ENCODE measurements at places on chromosomes 7 and 10. TPM values are rescaled to one million over a fixed set of nuclear protein-coding genes. Genes with fewer than 3 reads are reported as not detected.

GRCh38 chr7:135186261-135186540 is 15.7 kb upstream of the CYREN start:
- DNase-seq = no peak

DNA sequence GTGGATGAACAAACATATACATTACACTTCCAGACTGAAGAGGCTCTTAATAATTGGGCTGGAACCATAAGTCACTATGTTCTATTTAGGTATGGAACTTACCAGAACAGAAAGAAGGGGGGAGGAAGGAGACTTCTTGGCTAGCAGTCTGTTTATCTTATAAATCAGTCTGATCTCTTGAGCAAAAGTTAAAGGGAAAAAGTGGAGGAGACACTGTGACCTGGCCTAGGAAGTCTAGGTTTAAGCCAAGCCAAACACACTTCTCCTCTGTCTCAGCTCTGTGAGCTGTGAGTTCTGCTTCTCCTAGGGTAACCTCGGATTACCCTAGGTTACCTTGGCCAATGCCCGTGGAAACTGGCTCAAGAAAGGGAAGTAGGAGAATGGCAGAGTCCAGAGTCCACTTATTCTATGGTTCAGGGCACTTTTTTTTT is 95.2 kb downstream of the PFKFB3 start:
- DNase-seq = no peak

DNA sequence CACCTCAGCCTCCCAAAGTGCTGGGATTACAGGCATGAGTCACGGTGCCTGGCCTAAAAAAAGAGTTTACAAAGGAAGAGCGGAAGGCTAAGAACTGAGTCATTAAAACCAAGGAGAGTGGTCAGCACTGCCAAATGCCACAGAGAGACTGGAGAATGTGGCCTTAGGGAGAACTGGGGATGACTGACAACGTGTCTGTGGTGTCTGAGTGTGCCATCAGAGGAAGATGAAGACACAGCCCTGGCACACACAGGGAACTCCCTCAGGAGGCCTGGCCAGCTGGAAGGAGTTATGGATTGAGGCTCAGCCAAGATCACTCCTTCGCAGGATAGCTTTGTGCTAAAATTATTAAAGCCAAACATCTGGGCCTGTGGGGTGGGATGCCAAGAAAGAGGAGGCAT is 3.9 kb upstream of the INA start:
- DNase-seq = peak; percentile 34

GRCh38 chr10:8800426-8800825 is 745.9 kb downstream of the GATA3 start:
- DNase-seq = no peak

The UPF2 gene
- total RNA-seq = 16.9 TPM

DNA sequence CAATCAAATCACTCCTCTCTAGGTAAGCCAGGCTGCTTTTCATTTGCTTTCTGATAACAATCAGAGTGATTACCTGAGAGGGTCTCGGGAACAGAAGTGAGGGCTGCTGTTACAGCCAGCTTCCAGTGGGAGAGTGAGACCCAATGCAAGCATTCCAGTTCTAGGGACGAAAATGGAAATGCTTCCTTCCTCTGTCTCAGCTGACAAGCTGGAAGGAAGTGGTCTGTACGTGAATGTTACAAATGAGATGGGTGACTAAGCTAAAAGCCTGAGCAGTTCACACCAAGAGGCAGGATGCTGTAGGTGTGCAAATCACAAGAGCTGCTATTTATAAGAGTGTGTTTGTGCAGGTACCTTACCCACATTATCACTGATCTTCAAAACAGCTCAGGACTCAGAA is 772.4 kb downstream of the GRID1 start:
- no peak for DNase-seq

GRCh38 chr7:93985101-93985500 is 19.1 kb downstream of the BET1 start:
- DNase-seq = no peak

- no peak for DNase-seq
Observed at GRCh38 chr7:136911344-136911743, 42.9 kb downstream of the CHRM2 start.

The LGI1 gene
- total RNA-seq = not detected

- no peak for DNase-seq
Observed at GRCh38 chr10:36171953-36172940, 530.2 kb upstream of the FZD8 start.

- DNase-seq = no peak
Observed at GRCh38 chr10:3812141-3812540, 27.1 kb upstream of the KLF6 start.

The AKR1C4 gene
- not detected for total RNA-seq

The SUGCT gene
- 4.1 TPM for total RNA-seq

The CCNY gene
- 59.3 TPM for total RNA-seq

DNA sequence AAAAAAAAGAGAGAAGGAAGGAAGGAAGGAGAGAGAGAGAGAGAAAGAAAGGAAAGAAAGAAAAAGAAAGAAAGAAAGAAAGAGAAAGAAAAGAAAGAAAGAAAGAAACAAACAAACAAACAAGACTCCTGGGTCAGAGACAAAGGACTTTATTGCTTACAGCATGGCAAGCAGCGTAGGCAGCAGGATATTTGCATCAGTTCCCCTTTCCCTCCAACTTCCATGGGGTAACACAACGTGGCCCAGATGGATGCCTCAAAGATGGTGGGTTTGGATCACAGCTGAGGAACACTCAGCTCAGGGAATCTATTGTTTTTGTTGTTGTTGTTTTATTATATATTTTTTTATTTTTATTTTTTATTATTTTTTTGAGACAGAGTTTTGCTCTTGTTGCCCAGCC is 128.5 kb upstream of the VKORC1L1 start:
- DNase-seq = no peak

GRCh38 chr10:71244431-71245419 is 32.4 kb downstream of the UNC5B start:
- peak; percentile 71 for DNase-seq

DNA sequence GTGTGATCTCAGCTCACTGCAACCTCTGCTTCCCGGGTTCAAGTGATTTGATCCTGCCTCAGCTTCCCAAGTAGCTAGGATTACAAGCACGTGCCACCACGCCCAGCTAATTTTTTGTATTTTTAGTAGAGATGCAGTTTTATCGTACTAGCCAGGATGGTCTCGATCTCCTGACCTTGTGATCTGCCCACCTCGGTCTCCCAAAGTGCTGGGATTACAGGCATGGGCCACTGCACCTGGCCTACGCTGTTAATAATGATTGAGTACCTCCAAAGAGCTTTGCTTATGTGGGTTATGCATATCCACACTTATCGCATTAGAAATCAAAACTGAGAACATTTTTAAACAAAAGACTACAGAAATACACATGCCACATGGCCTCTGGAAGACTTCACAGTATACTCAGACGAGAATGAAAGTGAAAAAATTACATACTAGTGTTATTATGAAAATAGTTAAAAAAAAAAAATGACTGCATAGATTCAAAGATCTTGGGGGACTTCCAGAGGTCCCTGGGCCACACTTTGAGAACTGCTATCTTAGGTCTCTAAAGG is 25.4 kb downstream of the RPP38 start:
- DNase-seq = no peak

DNA sequence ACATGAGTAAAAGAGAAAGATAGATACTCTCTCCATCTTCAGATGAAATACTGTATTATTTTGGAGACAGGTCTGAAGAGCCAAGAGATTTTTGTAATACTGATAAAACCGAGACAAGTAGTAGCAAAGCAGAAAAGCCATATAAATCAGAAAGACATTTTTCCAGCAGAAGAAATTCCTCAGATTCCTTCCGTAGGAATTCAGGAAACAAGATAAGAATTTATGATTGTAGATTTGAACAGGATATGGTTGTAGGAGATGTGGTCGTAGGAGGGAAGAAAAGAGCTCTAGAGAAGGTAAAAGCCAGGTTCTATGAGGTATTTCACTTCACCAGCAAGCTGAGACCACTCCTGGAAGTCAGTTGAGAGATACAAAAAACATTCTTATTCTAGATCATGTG is 17.6 kb upstream of the AASS start:
- no peak for DNase-seq

The MKX gene
- 0.50 TPM for total RNA-seq

DNA sequence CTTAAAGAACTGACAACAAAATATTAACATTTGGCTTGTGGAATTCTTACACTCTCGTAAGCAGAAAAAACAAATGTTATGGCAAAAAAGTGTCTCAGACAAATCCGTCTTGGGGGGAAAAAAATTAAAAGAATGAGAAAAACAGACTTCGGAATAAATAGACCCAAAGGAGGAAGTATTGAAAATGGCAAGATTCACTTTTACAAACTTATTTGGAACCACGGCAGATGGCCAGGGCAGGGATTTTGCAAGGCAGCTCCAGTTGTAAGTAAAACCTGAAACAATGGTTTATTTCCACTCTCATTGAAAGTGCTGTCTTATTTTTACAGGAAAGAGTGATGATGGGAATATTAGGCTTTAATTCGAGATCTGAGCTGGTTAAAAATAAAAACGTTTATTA is 1.5 kb upstream of the ZNF438 start:
- DNase-seq = no peak

- DNase-seq = no peak
Observed at GRCh38 chr10:11089272-11089671, 71.6 kb downstream of the CELF2 start.

The ZFAND4 gene
- total RNA-seq = 15.0 TPM

- no peak for DNase-seq
Observed at GRCh38 chr10:21617267-21617666, 83.2 kb downstream of the MLLT10 start.

The C7orf57 gene
- total RNA-seq = not detected

The CTAGE4 gene
- total RNA-seq = not detected

The DRGX gene
- total RNA-seq = not detected

The NPVF gene
- not detected for total RNA-seq

GRCh38 chr7:157438121-157439025 is 101.6 kb downstream of the DNAJB6 start:
- no peak for DNase-seq

DNA sequence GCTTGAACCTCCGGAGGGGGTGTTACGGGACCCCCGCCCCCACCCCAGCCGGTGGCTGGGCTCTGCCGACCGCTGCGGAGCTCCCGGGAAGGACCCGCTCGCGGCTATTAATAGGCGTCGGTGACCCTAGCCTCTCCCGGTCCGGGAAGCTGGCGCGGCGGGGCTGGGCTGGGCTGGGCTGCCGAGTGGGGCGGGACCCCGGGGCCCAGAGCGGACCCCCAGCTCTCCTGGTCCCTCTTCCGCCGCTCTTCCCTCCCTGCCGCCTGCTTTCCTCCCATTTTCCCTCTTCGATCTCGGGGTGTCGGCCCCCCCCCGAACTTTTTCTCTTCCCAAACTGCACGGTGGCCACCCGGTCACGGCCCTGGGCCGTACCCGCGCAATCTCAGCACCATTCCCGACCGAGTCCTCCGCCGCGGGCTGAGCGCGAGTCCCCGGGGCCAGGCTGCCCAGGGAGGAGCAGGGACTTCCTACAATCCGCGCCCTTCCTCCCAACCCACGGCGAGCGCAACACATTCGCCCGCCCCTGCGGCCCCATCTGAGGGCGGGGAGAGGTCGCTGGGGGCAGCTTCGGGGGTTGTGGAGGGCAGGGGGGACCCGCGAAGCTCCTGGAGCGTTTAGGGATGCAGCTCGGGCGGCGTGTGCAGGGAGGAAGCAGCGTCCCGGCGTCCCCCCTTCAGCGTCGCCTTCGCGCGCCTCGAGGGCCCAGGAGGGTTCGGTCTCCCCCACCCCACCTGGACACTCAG is 3.1 kb upstream of the ELFN1 start:
- DNase-seq = peak; percentile 46

DNA sequence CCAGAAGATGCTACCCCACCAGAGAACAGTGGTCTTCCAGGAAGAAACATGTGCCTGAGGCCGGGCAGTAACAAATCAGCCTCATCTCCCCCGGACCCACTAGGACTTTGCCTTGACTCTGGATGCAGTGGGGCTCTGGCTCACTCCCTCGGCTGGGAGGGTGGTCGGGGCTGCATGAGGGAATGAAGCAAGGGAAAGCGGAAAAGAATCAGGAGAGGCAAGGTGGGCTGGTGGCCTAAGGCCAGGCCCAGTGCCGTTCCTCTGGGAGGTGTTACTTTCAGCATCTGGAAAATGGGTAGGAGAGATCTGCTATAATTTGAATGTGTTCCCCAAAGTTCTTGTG is 51.8 kb downstream of the CLEC2L start:
- DNase-seq = no peak

The TRPV6 gene
- 0.24 TPM for total RNA-seq

The TACC2 gene
- 237 TPM for total RNA-seq

DNA sequence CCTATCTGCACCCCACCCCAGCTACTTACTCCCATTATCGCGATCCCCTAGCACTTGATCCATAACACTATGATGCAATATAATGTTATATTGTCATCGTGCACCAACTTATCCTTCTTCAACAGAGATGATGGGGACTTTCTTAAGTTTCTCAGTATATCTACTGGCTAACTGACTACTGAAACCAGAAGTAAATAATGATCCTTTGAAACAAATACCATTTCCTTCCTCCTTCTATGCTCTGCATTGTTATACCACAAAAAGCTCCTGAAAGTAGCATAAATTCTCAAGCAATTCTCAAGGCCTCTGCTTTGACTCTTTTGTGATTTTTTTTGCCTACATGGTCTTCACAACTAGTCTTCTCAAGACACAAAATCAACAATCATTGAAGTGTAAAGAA is 68.9 kb downstream of the HTR7 start:
- DNase-seq = no peak

DNA sequence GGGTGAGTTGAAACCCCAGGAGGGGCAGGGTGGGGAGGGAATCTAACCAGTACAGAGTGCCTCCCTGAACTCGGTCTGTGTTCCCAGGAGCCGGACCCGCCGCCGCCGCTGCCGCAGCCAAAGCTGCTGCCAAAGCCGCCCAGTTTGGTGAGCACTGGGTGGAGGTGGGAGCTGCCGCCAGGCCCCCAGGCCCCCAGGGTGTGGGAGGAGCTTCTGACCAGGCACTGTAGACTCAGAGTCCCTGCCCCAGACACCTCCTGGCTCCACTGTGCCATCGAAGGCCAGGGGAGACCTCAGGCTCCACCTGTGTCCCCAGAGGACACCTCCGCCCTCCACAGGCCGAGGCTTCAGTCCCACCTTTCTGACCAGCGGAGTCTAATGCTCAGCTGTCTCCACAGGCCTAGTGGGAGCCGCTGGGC is 20.4 kb upstream of the LIMK1 start:
- DNase-seq = no peak
